ENCODE measurements at places on chromosomes 6 and 20. TPM values are rescaled to one million over a fixed set of nuclear protein-coding genes. Genes with fewer than 3 reads are reported as not detected.

MEP1A gene
- not detected for total RNA-seq

CGA gene
- not detected for total RNA-seq

SH3BGRL2 gene
- total RNA-seq, result 42.9 TPM

C20orf202 gene
- not detected for total RNA-seq

DSN1 gene
- 14.9 TPM for total RNA-seq

KCNB1 gene
- total RNA-seq, result 11.7 TPM

CASS4 gene
- total RNA-seq, result 4.7 TPM

TBCC gene
- 20.7 TPM for total RNA-seq

GRCh38 chr6:84718038-84718955 lies 46.1 kb downstream of the TBX18 start:
- no peak overlapping the region for H3K27ac ChIP-seq
- DNase-seq, result no peak
- H3K4me1 ChIP-seq, result no peaks in the 10 kb centered on the region
- H3K36me3 ChIP-seq, result no peaks in the 10 kb centered on the region
- no peaks in the 10 kb centered on the region for H3K27me3 ChIP-seq

DNA sequence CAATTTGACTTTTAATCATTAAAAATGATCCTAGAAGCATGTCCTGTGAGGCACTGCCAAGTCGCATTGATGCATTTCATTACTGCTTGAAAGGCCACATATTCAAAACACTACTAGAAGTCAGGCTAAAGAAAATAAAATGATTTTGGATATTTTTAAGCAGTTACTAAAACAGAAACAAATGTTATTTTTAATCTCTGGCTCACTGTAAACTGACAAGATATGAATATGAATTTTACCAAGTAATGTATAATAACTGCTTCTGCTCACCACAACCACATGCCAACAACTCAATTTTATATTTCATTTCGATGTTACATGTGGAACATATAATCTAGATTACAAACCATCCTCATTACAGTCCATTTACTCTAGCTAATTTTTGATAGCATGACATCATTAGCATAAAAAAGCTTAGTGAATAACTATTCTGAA lies 90.6 kb downstream of the ATXN1 start:
- no peaks in the 10 kb centered on the region for H3K27me3 ChIP-seq
- no peak for DNase-seq
- H3K4me1 ChIP-seq, result peaks cover 42% of the 10 kb centered on the region
- no peak overlapping the region for H3K4me3 ChIP-seq

- no peaks in the 10 kb centered on the region for H3K4me1 ChIP-seq
- H3K4me3 ChIP-seq, result no peak overlapping the region
- no peak overlapping the region for H3K27ac ChIP-seq
- no peaks in the 10 kb centered on the region for H3K36me3 ChIP-seq
- no peaks in the 10 kb centered on the region for H3K27me3 ChIP-seq
- no peak for DNase-seq
These were observed 118.2 kb downstream of the PTCHD4 start for GRCh38 chr6:47992809-47993208.

DNA sequence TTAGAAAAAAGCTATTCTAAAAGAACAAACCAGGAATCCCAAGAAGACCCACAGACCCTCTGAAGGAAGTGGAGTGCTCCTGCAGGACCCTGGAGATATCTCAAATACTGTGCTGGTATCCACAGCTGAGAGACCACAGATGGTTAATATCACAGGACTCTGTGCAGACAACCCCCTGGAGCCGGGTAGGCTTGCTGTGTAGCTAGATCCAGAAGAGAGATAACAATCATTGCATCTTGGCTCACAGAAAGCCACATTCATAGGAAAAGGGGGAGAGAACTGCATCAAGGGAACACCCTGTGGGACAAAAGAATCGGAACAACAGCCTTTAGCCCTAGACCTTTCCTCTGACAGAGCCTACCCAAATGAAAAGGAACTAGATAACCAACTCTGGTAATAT lies 689.5 kb downstream of the PHF3 start:
- no peak overlapping the region for H3K27ac ChIP-seq
- H3K36me3 ChIP-seq, result no peaks in the 10 kb centered on the region
- no peaks in the 10 kb centered on the region for H3K27me3 ChIP-seq
- H3K4me3 ChIP-seq, result no peak overlapping the region
- DNase-seq, result no peak

- H3K4me1 ChIP-seq, result no peaks in the 10 kb centered on the region
- DNase-seq, result peak; percentile 89
- no peaks in the 10 kb centered on the region for H3K36me3 ChIP-seq
- peak overlapping the region; percentile 100 for H3K27ac ChIP-seq
These were observed 2.5 kb upstream of the FKBP5 start for GRCh38 chr6:35691027-35691824.

DNA sequence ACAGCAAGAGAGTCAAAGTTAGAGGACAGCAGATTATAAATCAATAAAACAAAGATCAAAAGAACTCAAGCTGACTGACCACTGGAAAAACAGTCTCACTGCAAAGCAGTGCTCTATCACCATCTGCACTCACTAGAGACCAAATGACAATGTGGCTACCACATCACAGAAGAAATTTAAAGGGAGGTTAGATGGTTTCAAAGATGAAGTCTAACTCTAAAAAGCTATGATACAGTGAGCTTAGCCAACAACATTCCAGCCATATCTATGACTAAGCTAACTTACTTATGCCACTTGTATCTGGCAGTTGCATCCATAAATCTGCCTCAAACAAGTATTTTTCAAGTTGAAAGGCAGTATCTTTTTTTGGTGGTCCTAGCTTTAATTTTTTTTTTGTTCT lies 68.6 kb downstream of the ARHGAP18 start:
- no peak overlapping the region for H3K4me3 ChIP-seq
- no peaks in the 10 kb centered on the region for H3K4me1 ChIP-seq
- DNase-seq, result no peak
- H3K27ac ChIP-seq, result no peak overlapping the region
- no peaks in the 10 kb centered on the region for H3K27me3 ChIP-seq
- H3K36me3 ChIP-seq, result no peaks in the 10 kb centered on the region

GRCh38 chr20:50338479-50339391 lies 148.1 kb downstream of the CEBPB start:
- no peaks in the 10 kb centered on the region for H3K4me1 ChIP-seq
- no peaks in the 10 kb centered on the region for H3K36me3 ChIP-seq
- peak overlapping the region; percentile 48 for H3K27ac ChIP-seq
- no peak for DNase-seq

DNA sequence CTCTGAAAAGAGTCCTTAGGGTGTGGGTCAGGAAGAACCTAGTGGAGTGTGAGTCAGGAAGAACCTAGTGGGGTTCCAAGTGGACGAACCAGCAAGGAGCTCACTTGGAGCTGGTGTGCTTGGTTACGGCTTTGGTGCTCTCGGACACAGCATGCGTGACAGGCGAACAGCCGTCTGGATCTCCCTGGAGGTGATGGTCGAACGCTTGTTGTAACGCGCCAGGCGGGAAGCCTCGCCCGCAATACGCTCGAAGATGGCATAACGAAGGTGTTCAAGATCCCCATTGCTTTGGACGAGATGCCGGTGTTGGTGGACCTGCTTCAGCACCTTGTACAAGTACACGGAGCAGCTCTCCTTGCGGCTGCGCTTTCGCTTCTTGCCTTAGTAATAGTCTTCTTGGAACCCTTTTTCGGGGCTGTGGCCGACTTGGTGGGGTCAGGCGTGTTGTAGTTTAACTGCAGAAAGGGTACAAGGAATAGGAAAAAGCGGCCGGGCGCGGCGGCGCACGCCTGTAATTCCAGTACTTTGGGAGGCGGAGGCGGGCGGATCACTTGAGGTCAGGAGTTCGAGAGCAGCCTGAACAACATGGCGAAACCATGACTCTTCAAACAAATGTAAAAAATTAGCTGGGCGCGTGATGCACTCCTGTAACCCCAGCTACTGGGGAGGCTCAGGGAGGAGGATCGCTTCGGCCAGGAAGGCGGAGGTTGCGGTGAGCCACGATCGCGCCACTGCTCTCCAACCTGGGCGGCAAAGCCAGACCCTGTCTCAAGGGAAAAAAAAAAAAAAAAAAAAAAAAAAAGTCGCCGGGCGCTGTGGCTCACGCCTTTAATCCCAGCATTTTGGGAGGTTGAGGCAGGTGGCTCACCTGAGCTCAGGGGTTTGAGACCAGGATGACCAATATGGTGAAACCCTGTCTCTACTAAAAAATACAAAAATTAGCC lies 48.0 kb downstream of the OR2B2 start:
- peak overlapping the region; percentile 69 for H3K27ac ChIP-seq
- peak overlapping the region; percentile 51 for H3K4me3 ChIP-seq
- no peak for DNase-seq
- H3K4me1 ChIP-seq, result peaks cover 12% of the 10 kb centered on the region
- no peaks in the 10 kb centered on the region for H3K27me3 ChIP-seq
- H3K36me3 ChIP-seq, result no peaks in the 10 kb centered on the region

GRCh38 chr20:12012241-12013222 lies 94.8 kb downstream of the BTBD3 start:
- no peaks in the 10 kb centered on the region for H3K27me3 ChIP-seq
- no peak for DNase-seq
- no peak overlapping the region for H3K27ac ChIP-seq
- H3K4me1 ChIP-seq, result peaks cover 7% of the 10 kb centered on the region

- no peaks in the 10 kb centered on the region for H3K36me3 ChIP-seq
- H3K4me3 ChIP-seq, result no peak overlapping the region
- H3K27ac ChIP-seq, result no peak overlapping the region
- H3K27me3 ChIP-seq, result no peaks in the 10 kb centered on the region
These were observed 4.7 kb upstream of the ADGRF5 start for GRCh38 chr6:46926481-46926880.

DNA sequence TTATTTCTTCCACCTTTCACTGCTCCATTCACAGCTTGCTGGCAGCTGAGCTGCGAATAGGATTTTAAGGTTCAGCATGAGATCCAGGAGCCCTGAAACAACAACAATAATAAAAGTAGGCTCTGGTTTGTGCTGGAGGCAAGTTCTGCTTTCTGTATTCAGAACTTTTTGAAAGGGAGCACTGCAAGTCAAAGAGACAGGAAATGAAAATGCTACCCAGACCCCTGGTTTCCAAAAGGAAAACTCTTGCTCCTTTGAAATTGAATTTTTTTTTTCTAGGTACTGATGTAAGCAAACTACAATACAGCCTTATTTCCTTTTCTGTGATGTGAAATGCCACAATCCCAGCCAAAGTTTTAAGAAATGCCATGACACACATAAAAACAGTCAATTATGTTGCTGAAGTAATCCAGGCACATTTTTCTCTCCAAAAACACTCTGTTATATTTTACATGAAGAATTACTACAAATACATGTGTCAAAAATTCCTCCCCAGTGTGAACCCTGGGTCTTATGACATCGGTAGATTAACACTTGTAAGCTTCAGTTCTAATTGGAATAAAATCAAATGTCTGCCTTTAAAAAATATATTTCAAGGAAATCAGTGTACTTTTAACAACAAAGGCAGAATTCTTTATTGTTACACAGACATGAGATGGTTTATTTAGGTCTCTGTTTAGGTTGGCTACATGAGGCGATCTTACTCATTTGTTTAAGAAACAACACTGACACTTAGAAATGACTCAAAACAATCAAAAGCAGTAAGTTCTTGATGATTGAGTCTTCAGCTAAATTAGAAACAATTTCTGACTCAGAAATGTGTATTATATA lies 656.7 kb downstream of the EPHA7 start:
- no peak overlapping the region for H3K4me3 ChIP-seq
- no peak for DNase-seq
- H3K27ac ChIP-seq, result no peak overlapping the region
- no peaks in the 10 kb centered on the region for H3K27me3 ChIP-seq

- no peaks in the 10 kb centered on the region for H3K36me3 ChIP-seq
- H3K4me1 ChIP-seq, result peaks cover 25% of the 10 kb centered on the region
- H3K4me3 ChIP-seq, result no peak overlapping the region
- peak; percentile 7 for DNase-seq
These were observed 89.6 kb upstream of the HMGCLL1 start for GRCh38 chr6:55668591-55668990.

DNA sequence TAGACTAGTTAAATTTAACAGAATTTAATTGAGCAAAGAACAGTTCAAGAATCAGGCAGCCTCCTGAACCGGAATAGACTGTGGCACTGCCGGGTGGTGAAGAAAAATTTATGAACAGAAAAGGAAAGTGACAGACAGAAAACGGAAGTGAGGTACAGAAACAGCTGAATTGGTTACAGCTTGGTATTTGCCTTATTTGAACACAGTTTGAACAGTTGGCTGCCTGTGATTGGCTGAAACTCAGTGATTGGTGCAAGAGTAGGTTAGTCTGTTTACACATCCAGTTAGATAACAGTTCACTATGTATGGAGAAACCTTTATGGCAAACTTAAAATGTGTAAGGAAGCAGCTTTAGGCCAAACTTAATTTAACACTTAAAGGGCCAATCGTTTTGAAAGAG lies 116.0 kb upstream of the CITED2 start:
- no peak for DNase-seq
- no peak overlapping the region for H3K27ac ChIP-seq
- H3K27me3 ChIP-seq, result no peaks in the 10 kb centered on the region
- no peaks in the 10 kb centered on the region for H3K4me1 ChIP-seq

DNA sequence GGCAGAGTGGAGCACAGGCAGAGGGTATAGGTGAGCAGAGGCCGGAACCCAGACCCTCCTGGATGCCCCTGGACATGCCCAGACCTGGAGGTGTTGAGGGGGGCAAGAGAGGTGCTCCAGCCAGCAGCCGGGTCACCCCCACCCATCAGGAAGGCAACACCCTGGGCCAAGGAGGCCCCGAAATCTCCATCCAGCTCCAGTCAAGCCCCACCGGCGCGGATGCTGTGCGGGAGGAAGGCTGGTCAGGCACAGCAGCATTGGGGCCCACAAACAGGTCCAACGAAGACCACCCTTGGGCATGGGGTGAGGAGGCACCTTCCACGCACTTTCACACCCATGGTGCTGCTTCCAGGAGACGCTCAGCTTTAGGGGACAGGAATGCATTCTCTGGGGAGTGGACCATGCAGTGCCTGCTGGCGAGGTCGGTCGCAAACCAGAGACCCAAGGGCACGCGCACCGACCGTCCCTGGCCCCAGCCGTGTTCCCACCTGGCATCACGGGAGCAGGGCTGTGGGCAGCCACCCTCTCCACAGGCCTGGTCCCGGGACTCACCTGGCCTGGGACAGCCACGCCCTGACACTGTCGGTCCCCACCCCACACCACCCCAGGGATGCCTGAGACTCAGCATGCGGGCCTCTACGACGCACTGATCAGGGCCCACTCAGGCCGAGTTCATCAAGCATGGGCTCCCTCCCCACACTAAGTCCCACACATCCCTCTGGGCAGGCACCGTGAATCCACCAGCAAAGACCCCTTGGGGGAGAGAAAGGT lies 43.6 kb upstream of the ZBP1 start:
- peaks cover 61% of the 10 kb centered on the region for H3K4me1 ChIP-seq
- no peak for DNase-seq
- H3K27ac ChIP-seq, result peak overlapping the region; percentile 25
- H3K27me3 ChIP-seq, result no peaks in the 10 kb centered on the region
